ENCODE measurements at places on chromosomes 2 and 18.
A peak's percentile ranks its signal among the peaks of the same experiment; 100 is the strongest.

DNA sequence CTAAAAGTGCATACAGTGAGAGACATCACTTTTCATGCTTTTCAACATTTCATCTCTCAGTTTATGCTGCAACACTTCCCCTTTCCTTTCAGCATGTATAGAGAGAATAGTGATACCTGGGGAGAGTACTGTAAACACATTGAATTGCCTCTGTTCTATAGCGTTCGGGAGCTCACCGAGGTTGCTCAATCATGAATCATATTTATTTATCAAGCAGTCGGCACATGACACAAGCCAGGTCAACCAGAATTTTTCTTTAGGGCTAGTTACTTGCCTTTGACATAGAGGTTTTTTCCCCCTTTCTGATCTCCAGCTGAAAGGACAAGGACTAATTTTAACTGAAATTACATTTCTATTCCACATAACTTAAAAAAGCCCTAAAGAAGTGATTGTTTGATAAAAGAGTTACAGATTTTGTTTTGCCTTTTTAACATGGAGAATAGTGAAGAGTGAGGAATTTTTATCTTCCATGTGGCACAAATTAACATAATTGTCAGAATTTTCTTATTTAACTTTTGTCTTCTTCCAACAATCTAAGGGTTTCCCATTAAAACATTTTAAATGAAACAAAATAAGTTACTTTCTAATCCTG, 690.9 kb upstream of the TMEFF2 start:
- DNase-seq, result no peak

- no peak for DNase-seq
These were observed 190.1 kb upstream of the SLC35G4 start for GRCh38 chr18:11419338-11419737.

GRCh38 chr18:42086288-42086687, 131.3 kb downstream of the PIK3C3 start:
- peak; percentile 43 for DNase-seq

DNA sequence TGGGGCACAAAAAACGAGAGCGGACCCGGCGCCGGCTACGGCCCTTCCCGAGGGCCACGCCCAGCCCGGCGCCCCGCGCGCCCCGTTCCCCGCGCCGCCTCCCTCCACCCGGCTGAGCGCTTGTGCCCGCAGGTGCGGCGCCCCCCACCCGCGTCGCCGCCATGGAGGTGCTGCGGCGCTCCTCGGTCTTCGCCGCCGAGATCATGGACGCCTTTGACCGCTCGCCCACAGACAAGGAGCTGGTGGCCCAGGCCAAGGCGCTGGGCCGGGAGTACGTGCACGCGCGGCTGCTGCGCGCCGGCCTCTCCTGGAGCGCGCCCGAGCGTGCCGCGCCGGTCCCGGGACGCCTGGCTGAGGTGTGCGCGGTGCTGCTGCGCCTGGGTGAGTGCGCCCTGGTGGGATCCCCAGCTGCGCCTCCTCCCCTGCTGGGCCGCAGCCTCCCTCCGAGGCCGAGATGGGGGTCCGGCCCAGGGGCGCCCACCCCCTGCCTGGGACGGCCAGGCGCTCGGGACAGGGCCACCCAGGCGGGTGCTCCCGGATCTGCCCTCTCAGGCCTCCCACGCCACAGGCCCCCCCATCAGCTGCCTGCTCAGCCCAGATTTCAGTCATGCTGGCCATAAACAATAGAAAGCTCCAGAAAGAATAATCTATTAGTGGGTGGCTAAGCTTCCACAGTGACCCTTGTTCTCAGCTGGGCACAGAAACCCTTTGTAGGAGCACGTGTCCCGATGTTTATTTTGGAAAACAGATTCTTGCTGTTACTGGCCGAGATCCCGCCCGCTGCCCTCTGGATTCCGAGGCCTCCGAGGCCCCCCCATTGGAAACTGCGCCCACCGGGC, 997 bp downstream of the BOK start:
- DNase-seq, result no peak

DNA sequence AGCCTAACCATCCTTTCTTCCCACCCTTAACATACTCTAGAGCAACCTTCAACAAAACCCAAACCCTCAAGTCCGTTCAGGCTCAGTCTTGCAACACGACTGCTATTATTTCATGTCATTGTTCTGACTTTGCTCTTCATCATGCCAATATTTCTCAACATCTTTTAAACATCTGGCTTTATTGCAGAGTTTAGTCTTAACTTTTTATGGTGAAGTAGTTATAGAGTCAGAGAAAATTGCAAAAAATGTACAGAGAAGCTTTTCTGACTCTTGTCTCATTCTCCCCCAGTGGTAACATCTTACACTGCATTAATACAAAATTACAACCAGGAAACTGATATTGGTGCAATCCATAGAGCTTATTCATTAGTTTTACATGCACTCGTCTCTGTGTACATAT, 3.9 kb downstream of the MARCO start:
- DNase-seq, result no peak

GRCh38 chr2:160246356-160246755, 46.3 kb upstream of the ITGB6 start:
- DNase-seq, result no peak

GRCh38 chr2:96156011-96156820, 11.0 kb upstream of the DUSP2 start:
- DNase-seq, result no peak

DNA sequence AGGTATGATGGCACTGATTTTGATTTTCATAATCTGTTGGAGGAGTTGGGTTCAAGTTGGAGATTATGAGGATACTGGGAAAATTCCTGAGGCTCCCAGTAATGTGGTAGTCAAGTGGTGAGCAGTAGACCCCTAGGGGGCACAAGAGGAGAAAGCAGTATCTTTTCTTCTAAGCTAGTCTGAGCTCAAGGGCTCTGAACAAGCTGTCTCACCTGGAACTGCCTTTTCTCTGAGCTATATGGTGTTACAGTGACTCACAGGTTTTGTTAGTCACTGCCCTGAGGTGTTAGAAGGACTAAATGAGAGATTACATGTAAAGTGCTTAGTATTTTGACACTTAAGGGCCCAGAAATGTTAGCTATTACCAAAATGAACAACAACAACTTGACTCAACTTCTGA, 42.2 kb downstream of the CD302 start:
- DNase-seq, result peak; percentile 28

DNA sequence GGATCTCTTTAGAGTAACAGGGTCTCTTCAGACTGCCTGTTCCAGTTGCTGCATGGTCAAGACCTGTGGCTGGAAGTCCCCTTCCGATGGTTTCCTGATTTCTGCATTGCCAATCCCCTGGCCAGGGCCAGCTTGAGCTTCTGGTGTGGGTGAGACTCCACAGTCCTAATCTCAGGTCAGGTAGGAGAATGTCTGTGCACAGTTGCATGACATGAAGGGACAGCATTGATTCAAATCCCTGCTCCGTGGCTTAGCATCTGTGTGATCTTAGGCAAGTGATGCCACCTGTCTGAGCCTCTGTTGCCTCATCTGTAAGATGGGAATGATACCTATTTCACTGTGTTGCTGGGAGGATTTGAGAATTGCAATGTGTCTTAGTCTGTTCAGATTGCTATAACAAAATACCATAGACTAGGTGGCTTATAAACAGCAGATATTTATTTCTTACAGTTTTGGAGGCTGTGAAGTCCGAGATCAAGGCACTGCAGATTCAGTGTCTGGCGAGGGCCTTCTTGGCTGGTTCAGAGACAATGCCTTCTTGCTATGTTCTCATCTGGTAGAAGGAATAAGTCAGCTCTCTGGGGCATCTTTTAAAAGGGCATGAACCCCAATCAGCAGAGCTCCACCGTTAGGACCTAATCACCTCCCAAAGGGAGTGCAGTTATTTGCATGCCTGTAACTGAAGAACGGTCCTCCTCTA, 66.2 kb downstream of the ATOH8 start:
- DNase-seq, result no peak

- DNase-seq, result no peak
These were observed 21.5 kb downstream of the MPPE1 start for GRCh38 chr18:11886577-11887110.

DNA sequence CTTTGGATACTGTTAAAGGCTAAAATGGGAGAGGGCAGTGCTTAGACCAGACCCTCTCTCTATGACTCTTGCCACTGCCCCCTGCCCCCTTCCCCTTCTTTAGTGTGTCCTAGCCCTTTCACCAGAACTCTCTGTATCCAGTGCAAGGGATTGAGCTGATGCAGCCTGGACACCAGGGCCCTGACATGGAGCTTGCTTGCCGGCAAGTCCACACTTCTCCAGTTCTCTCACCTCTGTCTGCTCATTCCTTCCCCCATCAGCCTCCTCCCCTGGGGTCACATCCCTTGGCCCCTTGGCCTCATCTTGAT, 1.5 kb upstream of the WNT6 start:
- no peak for DNase-seq

GRCh38 chr2:31107591-31108300, 30.5 kb downstream of the GALNT14 start:
- no peak for DNase-seq

- DNase-seq, result no peak
These were observed 183.0 kb upstream of the ZC3H15 start for GRCh38 chr2:186303091-186303490.

GRCh38 chr2:237759176-237759575, 39.4 kb upstream of the RBM44 start:
- no peak for DNase-seq

GRCh38 chr2:55732854-55733253, 39.2 kb upstream of the PNPT1 start:
- no peak for DNase-seq

DNA sequence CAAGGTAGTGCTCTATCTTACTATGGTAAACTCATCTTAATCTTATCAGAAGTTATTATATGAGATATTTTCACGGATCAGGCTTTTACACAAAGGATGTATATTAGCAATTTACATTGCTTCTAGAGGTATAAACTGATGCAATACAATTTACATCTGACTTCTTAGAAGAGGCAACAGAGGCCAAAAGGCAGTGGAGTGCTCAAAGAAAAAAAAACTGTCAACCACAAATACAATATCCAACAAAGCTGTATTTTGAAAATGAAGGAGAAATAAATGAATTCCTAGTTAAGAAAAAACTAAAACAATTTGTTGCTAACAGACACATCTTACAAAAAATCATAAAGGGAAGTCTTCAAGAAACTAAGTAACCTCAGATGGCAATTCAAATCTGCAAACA, 1031.5 kb upstream of the CNTNAP5 start:
- no peak for DNase-seq

GRCh38 chr2:116754381-116755101, 1060.0 kb upstream of the DDX18 start:
- no peak for DNase-seq

DNA sequence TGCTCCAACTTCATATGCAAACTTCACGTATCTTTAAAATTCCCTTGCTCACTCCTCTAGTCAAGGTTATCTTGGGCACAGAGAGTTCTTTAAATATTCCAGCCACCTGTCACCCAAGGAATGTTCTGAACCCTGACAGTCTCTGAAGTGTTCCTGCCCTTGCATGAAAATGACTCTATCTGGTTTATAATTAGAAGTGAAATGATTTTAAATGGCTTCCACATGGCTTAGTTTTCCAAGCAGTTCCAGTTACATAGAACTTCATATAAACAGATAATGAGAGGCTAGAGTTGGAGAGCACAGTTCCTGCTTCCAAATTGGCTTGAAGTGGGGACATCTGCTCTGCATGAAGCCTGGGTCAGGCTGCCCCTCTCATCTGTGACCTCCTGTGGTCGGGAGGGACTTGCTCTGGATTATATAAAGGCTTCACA, 81.9 kb downstream of the SLC4A3 start:
- no peak for DNase-seq

- no peak for DNase-seq
These were observed 708.9 kb downstream of the RNF144A start for GRCh38 chr2:7626139-7626537.

- peak; percentile 18 for DNase-seq
These were observed 158.0 kb downstream of the CSRNP3 start for GRCh38 chr2:165627470-165627869.

- no peak for DNase-seq
These were observed 135.0 kb downstream of the SP3 start for GRCh38 chr2:173830170-173830569.

DNA sequence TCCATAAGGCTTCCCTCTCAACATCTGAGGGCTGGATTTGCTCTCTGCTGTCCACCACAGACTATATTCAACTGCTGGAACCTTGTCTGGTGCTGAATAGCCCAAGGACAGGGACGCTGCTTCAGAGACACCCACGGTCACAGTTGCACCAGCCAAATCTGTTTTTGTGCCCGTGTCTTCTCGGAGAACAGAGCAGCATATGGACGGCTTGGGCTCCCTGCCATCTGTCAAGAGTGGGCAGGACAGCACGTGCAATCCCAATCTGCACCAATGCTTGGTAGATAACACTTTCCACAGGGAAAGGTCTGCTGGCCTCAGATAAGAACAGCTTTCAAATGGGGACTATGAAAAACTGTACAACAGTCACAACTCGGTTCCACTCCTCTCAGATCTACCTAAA, 466.1 kb downstream of the TGIF1 start:
- DNase-seq, result no peak

DNA sequence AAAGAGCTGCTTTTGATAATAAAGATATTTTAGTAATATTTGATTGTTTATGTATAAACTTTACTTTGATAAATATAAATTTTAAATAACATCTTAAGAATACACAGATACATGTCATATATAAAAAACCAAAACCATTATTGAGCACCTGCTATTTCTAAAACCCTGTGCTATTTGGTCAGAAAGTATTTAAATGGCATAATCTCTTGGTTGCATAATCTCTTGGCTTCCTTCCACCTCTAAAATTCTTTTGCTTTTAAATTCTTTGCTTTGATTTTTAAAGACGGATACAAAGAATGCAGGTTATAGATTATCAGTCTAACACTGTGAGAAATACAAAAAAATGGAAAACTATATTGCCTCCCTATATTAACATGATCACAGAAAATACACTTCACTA, 36.9 kb downstream of the ACMSD start:
- no peak for DNase-seq

GRCh38 chr2:99205491-99205890, 24.5 kb downstream of the MRPL30 start:
- DNase-seq, result no peak

- DNase-seq, result peak; percentile 15
These were observed 2.0 kb upstream of the PRKCE start for GRCh38 chr2:45649462-45649857.

DNA sequence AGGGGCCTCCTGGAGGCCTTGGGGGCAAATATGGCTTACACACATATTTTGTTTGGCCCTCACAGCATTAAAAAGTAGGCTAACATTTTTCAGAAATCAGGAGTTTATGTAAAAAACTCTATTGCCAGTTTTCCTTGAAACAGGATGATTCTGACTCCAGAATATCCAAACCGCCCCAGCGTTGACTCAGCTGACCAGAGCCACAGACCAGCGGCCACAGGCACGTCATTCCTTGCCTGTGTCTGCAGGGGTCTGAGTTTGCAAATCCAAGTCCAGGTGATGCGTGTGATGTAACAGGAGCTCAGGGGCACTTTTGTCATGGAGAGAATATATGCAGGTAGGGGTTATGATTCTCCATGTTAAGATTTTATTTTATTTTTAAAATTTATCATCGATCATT, 79.4 kb upstream of the ALKAL2 start:
- DNase-seq, result no peak

- DNase-seq, result no peak
These were observed 656 bp downstream of the UNC80 start for GRCh38 chr2:209772290-209772685.
